Anterior cingulate cortex (tissue), 58 donors: ENCODE measurements at places on chromosomes 12 and 14.

DNA sequence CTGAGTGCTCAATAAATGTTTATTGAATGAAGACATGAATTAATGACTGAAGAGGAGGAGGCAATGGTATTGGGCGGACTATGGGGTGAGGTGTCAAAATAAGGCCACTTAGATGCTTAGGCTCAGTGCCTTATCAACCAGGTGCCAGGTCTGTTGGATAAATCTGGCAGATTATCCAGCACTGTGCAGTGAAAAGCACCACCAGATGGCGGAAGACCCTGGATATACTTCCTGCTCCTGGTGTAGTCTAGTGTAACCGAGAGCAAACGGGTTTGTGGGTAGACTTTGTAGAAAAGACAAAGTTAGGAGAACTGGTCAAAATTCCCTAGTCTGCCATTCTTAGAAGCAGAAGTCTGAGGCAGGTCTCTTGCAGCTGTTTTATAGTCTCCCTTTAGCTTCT lies 306.3 kb downstream of the ATP23 start:
- no peak for DNase-seq

- no peak for DNase-seq
Observed at GRCh38 chr14:34003691-34004090, 52.8 kb upstream of the EGLN3 start.

DNA sequence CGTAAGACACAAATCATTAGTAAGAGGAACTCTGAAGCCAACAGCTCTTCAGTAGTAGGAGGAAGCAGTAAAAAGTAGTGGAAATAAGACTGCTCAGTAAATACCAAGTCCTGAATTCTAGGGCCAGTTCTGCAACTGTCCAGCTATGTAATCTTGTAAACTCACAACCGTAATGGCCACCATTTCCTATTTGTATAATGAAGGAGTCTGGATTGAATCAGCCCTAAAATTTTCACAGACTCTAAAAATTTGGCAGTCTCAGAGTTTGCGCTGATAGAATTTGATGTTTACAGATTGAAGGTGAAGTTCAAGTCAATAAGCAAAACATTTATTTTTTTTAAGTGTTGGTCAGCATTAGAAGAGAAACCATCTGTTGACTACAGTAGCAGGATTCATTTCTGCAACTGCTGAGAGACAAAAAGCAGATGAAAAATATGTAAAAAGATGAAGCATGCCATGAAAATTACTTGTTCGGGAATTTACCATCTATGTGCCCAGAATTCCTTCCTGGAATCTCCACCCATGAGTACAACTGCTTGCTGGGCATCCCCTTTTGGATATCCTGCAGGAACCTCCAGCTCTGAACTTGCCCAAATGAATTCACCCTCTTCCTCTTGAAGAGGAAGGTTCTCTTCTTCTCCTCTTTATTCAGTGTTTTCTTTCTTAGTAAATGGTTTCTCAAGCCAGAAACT lies 47.5 kb downstream of the GALNT4 start:
- no peak for DNase-seq

DNA sequence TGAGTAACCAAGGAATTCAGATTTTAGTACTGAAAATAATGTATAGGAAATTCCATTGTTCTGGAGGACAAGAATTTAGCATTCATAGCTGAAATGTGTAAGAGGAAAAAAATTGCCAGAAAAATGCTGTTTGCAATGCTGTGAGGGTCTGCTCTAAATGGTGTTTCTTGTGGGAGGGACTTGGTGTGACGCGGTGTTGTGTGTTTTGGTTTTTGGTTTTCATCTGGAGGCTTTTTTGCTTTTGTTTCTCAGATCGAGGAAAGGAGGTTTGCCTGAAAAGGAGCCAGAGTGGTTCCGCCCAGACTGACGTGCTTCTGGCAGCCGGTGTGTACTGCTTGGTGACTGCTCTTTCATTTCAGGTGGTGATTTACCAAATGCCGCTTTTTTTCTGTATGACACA lies 211.8 kb upstream of the HMGA2 start:
- no peak for DNase-seq

GRCh38 chr12:2323532-2324255 lies 270.9 kb downstream of the CACNA1C start:
- no peak for DNase-seq

DNA sequence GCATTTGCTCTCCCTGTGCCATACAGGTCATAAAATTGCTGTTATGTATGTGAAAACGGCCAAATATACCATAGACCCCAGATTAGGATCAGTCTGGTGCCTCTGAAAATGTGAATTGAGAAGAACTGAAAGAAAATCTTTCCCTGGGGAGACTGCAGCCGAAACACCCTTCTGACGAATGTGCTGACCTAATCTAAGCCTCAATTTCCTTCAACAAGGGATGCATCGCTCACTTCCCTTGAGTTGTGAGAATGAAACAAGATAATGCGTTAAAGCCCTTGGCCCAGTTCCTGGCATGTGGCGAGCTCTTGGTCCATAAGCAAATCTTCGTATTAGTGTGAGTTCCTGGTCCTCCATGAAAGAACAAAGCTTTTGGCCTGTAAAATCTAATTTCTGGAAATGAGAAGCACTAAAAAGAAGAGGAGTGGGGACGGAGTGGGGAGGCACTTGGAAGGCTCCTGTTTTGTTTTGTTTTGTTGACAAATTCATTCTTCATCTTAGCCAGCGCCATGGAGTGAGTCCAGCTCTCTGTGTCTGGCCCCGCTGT lies 49.5 kb upstream of the RTRAF start:
- DNase-seq: no peak

DNA sequence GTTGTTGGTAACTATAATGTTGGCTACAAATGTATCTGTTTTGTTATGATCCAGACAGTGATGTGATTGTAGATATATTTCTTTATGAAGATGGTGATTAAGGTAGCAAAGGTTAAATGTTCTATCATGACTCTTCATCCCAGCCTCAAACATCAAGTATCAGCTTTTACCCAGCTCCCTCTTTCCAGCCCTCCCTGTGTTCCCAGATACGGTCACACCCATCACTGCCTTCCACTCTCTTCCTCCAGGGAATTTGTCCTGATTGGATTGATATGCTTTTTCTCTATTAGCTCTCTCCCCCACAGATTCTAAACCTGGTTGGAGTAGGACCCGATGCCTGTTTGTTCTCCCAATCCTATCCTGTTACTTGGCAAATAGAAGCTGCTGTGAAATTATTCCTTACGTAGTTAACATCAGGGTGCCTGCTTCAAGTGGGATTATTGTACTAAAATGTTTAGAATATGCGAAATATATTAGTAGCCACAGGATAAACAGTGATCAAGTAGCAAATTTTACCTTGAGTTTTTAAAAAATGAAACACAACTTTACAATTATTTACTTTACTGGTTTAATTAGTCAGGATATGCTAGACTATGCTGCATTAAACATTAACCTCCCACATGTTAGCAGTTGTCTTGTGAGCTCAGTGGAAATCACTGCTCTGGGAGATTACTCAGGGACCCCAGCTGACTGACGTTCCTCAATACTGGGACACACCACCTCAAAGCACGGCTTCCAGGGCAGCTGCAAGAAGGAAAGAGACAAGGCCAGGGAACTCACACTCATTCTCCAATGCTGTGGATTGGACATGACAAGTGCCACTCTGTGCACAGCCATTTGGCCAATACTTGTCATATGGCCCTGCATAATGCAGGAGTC lies 165.3 kb downstream of the ALX1 start:
- DNase-seq: no peak

DNA sequence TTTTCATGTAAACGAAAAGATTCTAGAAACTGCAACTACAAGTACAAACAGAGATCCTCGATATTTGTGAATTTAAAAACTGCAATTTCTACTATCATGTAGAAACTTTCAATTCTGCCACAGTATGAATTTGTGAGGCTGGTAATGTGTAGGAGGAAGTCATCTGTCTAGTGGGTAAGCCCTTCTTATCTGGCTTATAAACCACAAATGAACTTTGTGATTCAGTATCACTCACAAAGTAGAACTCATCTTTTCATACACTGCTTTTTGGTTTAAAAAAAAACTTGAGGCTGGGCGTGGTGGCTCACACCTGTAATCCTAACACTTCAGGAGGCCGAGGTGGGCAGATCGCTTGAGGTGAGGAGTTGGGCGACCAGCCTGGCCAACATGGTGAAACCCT lies 20.7 kb downstream of the GTF2A1 start:
- no peak for DNase-seq

GRCh38 chr12:86735072-86735471 lies 478.9 kb upstream of the MGAT4C start:
- DNase-seq: no peak

DNA sequence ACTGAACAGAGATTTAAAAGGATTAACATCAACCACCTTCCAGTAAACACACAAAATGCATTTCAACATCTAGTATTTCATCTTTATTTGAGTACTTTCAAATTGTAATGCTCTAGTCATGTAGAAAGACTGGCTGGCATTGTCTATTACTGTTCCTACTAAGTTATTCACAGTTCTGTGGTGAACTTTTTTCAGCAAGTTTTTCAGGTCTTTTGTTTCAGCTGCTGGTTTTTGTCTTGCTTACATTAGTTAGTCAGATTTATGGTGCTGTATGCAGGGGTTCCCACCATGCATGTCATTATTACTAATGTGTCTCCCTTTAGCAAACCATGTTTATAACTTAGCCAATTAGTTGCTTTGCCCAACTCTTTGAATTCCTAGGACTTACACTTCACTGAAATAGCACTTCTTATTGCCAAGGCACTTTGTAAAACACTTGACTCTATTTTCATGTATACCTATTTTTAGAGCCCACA lies 253.4 kb upstream of the KITLG start:
- DNase-seq: no peak

GRCh38 chr14:99127651-99128167 lies 144.3 kb downstream of the BCL11B start:
- DNase-seq: no peak

GRCh38 chr14:70045844-70046535 lies 142.8 kb downstream of the SLC8A3 start:
- DNase-seq: peak; percentile 45

DNA sequence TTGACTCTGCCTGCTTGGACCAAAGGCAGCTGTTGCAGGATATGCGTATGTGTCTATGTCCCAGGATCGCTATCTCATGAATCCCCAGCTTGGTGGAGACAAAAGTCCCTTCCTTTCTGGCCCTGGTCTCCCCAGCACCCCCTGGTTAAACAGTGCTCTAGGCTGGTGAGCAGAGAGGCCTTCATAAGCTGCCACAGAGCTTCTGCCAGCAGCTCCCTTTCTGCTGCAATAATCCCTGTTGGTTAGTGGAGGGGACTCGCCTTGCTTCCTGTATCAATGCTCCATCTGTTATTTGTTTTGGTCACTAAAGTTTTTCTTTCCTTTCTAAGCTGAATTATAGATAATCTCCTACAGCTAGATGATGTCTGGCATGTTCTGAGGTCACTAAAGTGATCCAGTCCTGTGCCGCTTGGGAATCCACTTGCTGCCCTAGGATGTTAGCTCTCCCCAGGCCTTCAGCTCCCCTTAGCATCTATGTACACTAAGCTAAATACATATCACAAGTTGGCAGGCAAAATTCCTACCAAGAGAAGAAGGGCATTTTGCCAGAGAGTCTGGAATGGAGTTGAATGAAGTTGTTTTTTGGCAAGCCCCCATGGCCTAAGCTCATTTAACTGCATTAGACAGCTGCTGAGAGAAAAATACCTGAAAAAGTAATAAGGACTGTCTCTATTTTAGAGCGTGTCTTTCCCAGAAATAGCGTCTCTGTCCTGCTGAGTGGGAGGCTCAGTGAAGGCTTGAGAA lies 47.8 kb downstream of the RDH12 start:
- DNase-seq: no peak

- no peak for DNase-seq
Observed at GRCh38 chr12:40614923-40615322, 77.3 kb upstream of the CNTN1 start.

GRCh38 chr12:20004952-20005351 lies 363.4 kb upstream of the PDE3A start:
- no peak for DNase-seq

DNA sequence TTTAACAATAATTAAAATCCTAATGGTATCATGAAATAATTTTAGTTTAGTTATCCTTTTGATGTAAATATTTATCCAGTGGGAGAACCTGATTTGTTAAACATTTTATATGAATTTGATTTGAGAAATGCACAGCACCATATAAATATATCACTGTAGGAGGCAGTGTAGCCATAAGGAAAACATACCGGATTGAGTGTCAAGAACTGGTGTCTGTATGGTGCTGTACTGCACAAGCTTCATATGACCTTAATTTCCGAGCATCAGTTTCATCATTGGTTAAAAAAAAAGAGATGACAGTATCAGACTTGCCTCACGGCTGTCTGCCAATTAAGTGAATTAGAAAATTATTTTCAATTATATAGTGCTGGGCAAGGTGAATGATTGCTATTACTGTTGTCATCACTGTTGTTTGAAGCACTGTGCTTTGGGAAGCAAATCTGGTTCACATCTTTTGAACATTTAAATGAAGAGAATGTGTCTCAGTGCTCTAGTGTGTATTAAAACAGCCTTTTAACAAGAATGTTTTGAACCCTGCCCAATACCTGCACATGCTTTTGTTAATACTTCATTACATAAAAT lies 72.1 kb downstream of the TMTC2 start:
- DNase-seq: no peak

DNA sequence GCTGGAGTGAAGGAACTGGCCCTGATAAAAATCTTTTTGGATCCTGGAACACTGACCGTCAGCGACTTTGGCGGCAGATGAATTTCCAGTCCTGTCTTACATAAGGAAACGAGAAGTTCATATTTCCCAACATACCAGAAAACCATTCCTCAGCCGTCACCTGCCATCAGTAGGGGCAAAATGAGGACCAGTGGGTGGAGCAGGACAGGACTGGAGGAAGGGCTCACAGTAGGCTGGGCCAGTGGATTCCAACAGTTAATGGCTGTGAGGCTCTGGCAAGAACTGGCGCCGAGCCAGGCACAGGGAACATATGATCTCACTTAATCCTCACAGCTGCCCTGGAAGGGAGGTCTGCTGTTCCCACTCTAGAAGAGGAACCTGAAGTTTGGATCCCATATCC lies 67.2 kb upstream of the FAM181A start:
- no peak for DNase-seq

- no peak for DNase-seq
Observed at GRCh38 chr12:57694459-57695019, 607 bp downstream of the OS9 start.

DNA sequence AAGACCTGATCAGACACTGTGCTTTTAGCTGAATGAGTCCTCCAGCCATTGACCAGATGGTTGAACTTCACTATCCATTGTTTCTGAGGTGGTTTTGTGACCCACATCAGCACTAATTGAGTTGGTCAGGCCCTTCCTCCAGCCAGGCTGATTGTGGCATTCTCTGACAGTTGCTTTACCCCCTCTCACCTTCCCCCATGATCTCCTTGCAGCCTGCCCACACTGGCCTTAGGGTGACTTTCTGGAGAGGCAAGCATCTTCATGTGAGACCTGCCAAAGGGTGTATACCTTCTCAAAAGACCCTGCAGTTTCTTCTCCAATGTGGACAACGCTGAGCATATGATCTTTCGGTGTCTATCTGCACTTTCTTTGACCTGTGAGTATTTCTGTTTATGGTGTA lies 83.9 kb downstream of the GPATCH2L start:
- no peak for DNase-seq

DNA sequence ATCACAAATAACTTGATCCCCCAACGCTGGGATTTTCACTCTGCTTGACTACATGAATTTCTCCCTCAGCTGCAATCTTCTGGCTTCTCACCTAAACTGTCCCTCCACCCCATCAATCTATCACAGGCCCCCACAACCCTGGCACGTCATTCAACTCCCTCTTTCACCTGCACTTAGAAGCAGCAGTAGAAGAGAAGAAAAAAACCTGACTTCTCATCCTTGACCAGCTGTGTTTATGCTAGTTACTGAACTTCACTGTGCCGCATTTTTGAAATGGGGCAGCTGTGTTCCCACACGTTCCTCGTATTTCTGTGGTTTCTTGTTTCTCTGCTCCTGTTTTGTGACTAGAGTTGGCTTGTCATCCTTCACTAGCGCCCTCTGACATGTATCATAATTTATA lies 35.0 kb downstream of the ITPR2 start:
- DNase-seq: no peak
